ENCODE measurements at places on chromosomes 12 and 14.
A peak's percentile ranks its signal among the peaks of the same experiment; 100 is the strongest.

DNA sequence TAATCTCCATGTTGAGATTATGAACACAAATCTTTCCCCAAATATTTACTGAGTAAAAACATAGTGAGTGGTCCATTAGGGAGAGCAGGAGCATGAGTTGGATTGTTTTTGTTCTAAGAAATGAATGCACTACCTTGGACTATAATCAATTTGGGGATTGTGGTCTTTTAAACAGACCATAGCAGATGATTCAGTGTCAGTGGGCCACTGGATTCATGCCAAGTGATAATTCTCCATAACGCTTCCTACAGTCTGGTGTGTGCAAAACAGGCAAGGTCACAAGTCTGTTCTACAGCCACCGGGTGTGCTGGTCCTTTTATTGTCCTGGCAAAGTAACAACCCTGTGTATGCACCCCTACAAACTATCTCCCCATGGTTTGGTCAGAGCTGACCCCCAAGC lies 266.3 kb downstream of the APAF1 start:
- DNase-seq: no peak

DNA sequence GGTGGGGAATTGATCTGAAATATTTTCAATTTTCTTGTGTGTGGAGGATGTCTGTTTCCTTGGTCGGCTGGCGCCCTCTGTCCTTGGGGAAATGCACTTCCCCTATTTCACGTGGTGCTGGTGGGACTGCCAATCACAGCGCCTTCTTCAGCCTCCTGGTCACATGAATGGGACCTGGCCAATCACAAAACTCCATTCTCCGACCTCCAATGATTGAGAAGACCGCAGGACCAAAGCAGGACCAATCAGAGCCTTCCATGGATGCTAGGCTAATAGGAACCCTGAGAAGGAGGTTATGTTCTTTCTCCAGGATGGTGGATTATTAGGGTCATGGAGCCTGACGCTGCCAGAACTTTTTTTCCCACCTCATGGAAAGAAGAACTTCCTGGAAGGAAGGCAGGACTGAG lies 188.7 kb downstream of the TTC8 start:
- DNase-seq: no peak

DNA sequence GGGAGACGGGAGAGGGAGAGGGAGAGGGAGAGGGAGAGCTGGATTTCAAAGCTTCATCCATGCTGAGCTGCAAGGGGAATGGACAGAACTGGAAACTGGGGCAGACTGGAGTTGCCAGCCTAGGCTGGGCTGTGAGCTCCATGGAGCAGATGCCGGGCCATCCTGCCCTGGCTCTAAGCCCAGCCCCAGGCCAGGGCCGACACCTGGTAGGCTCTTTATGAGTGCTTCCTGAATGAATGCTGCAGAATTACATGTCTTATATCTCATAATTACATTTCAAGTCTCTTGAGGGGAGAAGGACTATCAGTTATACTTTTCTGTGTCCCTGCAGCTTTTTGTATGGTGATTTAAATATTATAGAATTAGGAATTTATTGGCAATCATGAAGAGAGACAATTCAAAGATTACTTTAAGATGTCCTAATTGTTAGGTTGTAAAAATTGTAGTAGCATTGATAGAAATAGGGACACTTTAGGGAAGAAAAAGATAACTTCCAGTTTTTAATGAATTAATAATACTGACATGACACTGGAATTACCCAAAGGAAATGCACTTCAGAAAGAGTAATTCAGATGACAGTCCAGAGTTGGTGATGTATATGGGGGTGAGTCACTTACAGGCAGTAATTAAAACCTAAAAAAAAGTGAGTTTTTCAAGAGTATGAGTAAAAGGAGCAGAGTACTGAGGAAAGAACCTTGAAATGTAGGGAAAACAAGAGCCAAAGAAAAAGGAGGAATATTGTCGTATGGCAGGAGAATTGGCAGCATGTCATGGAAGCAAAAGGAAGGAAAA lies 29.0 kb downstream of the SCYL2 start:
- DNase-seq: no peak

DNA sequence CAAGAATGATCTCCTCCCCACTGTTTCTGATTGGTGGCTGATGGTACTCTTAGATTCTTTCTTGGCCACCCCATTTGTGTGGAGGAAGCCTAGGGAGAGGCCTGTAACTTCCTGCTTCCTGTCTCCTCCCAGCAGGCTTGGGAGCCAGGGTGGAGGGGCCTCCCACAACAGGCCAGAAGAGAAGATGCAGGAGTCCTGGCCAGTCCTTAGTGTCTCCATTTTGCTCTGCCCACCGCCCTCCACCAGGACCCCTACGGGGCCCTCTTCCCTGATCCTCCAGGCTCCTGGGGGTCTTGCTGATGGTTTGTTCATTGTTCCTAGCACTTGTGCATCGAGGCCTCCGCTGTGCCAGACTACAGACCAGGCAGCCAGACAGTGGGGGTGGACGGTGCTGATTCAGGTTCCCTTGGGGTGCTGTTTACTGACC lies 6.8 kb downstream of the TSPAN9 start:
- no peak for DNase-seq

DNA sequence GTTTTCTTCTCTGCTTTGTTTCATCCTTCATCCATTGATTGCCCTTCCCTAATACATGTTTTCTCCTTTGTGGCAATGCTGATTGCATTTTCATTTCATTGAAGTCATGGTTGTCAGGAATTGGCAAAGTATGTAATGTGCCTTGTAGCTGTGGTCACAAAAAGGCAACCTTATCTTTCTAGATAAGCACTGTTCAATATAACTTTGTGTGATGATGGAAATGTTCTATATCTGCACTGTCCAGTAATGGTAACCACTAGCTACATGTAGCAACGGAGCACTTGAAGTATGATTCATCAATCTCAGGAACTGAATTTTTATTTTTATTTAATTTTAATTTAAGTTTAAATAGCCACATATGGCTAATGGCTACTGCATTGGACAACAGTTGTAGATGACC lies 79.8 kb downstream of the PCNX1 start:
- no peak for DNase-seq

DNA sequence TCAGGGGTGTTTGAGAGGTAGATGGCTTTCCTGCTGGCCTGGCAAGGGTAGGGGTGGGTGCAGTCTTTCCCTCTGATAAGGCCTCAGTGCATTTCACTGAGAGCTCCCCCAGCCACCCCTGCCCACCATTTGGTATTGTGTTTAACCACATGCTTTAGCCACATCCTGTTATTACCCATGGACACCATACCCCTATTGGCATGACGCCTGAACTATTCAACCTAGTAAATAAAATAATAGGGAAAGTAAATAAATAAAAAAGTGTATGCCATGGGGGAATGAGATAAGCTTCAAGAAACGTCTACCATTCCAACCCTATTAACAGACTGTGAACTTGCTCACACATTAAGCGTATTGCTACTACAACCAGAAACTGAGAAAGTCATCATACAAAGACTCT lies 7.6 kb upstream of the LGR5 start:
- no peak for DNase-seq

- DNase-seq: no peak
Observed at GRCh38 chr12:22118238-22118790, 72.3 kb downstream of the CMAS start.

- peak; percentile 98 for DNase-seq
Observed at GRCh38 chr12:79935021-79935623, at the start of gene PPP1R12A. PPP1R12A (minus strand) TSS chr12:79935097; CDS start chr12:79934931, 166 bp downstream.

DNA sequence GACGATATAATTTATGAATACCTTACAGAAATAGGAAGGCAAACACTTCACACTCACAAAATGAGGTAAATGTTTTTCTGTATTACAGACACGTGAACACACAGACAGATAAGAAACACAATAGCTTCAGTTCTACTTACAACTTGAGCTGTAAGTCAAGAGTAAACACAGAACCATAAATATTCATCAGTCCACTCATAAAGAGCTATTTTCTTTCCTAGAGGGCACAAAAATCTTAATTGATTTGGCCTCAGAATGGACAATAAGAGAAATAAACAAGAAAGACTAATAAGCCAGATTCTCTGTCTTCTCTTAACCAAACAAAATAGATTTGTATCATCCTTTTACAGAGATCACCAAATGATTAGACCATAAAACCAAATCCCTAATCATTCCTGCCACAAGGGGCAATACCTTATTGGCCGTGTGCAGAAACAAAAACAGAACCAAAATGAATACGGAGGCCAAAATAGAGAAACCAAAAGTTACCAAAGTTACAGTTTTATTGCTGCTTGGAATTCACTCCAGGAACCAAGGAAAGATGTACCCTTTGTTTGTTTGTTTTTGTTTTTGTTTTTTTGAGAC lies 38.1 kb upstream of the GARIN2 start:
- no peak for DNase-seq

DNA sequence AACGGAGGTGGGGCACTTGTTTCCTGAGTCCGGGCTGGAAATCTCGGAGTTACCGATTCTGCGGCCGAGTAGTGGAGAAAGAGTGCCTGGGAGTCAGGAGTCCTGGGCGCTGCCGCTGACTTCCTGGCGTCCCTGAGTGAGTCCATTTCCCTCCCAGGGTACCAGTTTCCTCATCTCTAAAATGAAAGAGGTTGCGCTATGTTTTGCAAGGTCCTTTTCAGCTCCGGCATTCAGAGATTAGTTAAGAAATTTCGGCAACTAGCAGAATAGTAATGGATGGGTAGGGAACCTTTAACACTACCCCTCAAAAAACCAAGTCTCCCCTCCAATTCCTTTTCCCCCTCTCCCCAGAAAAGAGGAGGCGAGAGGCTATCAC lies 724 bp downstream of the BLOC1S1 start:
- no peak for DNase-seq

DNA sequence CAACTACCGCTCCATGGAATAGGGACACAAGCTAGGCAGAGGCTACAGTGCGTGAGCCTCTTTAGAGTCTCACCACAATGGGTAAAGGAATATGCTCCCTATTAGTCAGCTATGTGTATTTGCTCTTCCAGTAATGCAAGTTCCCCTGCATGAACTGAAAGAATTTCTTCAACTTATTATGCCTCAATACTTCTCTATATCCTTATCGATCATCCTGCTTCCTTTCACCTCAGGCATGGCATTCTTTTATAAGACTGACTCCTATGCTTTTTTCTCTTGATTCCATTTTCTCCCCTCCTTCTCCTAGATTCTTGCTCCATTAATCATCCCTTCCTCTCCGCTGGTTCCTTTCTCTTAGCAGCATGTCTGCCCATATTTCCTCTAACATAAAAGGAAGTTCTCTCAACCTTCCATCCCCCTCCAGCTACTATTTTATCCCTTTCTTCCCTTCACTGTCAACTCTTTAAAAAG lies 94.5 kb upstream of the CPM start:
- no peak for DNase-seq

All from lower lobe of right lung (tissue), 2 donors.